Fibroblast of skin of back (primary cell): ENCODE measurements at places on chromosomes 5 and 9.

DNA sequence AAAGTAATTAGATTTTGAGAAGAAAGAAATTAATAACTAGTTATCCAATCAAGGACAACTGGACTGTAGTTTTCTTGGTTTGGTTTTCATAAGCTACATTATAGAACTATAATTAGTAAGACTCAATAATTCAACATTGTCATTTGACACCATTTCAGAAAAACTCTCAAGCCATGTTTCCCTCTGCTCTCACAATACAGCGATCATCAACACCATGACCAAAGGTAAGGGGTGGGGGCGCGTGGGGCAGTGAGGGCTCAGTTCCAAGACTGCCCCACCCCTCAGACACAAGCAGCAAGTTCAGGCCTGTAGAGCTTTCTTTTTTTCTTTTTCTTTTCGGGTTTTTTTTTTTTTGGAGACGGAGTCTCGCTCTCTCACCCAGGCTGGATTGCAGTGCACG, 6.4 kb downstream of the CMBL start:
- DNase-seq: no peak

- no peak for DNase-seq
Measured at GRCh38 chr9:133252301-133253020, 22.5 kb downstream of the ABO start.

- peak; percentile 15 for DNase-seq
Measured at GRCh38 chr5:83000428-83000827, 76.8 kb downstream of the TMEM167A start.

GRCh38 chr5:170423692-170424091, 34.5 kb upstream of the KCNMB1 start:
- DNase-seq: no peak

DNA sequence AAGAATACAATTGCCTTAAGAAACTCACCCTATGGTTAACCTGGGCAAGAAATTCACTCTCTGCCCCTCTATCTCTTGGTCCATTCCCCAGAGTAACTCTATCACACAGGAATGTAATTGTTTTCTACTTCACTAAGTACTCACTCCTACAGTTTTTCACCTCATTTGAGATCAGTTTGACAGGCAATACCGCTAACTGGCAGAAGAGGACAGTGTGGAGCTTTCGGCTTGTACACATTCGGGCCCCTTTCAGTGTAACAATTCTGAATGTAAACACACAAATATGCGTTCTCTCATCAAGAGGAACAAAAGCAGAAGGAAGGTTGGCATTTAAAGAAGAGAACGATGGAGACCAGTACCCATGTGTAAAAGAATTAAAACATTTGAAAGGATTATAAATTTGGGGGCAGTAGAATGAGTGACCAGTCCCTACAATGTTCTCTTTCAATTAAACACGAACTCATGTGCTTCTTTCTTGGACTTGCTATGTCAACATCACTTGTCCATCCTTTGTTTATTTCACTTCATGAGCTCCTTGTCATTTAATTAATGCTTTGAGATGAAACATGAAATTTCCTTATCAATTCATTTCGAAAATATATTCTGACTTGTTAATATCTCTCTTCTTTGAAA, 188.5 kb upstream of the GRAMD2B start:
- peak; percentile 11 for DNase-seq

GRCh38 chr5:93078082-93079038, 502.7 kb downstream of the NR2F1-AS1 start:
- DNase-seq: peak; percentile 100

- peak; percentile 52 for DNase-seq
Measured at GRCh38 chr5:6745706-6746222, 32.5 kb downstream of the TENT4A start.

- no peak for DNase-seq
Measured at GRCh38 chr9:107299437-107299836, 16.4 kb downstream of the RAD23B start.

GRCh38 chr5:180204276-180204819, 4.7 kb downstream of the RASGEF1C start:
- DNase-seq: no peak

DNA sequence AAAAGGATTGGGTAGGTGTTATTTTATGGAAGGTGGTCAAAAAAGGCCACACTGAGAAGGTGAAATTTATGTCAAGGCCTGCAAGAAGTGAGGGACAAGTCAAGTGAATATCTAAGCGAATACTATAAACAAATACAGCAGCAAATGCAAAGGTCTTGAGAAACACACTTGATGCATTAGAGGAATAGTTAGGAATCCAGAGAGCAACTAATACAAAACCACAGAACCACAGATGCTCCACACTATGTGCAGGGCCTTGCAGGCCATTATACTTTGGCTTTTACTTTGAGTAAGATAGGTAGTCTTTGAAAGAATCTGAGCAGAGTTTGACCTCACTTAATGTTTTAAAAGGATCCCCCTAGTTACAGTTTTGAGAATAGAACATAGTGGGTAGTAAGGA, 4.6 kb downstream of the ZNF622 start:
- no peak for DNase-seq

GRCh38 chr5:157449011-157449723, 10.8 kb upstream of the NIPAL4 start:
- DNase-seq: no peak

DNA sequence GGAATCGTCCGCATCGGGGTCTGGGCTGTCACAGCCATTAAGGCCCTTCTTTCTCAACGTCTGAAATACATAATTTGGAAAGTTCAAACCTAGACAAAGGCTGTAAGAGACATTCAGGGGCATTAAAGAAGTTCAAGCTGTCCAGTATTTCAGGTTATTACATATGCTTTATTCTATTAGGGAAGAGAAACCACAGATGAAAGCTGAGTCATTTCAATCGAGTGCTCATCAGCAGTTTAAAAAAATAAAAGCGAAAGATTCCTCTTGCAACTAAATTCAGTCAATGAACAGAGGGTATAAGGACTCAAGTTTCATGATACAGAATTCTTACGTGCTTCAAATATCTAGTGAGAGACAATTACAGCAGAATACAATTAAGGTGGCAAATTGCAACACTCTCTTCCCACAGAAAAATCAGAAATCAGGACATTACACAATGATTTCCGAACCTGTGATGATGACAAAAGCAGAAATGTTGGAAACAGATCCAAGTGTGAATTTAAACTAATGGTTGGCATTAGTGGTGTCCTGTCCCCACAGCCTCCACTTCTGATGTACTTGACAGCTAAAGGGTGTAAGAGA, 121.6 kb downstream of the MEF2C start:
- peak; percentile 47 for DNase-seq
